ENCODE measurements at places on chromosomes 12 and 14.
A peak's percentile ranks its signal among the peaks of the same experiment; 100 is the strongest.

GRCh38 chr14:101707068-101707842 is 54.3 kb upstream of the PPP2R5C start:
- DNase-seq = peak; percentile 78

DNA sequence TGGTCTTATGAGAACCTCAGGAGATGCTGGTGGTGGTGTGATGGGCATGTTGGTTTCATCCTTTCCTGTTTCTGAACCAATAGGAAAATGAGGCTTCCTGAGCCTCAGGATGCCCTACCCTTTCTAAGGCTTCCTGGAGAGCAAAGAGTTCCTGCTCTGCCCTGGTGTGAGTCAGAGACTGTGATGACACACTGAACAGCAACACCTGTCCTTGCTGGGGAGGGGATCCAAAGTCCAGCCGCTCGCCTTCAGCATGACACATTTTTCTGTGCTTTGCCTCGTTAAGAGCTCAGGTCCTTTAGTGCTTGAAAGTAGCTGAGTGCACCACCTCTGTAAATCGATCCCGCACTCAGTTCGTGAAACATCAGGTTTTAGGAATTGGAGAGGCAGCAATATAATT is 116.0 kb downstream of the CACNA1C start:
- peak; percentile 49 for DNase-seq

- DNase-seq = no peak
These were observed 32.4 kb upstream of the CHPT1 start for GRCh38 chr12:101664992-101665391.

DNA sequence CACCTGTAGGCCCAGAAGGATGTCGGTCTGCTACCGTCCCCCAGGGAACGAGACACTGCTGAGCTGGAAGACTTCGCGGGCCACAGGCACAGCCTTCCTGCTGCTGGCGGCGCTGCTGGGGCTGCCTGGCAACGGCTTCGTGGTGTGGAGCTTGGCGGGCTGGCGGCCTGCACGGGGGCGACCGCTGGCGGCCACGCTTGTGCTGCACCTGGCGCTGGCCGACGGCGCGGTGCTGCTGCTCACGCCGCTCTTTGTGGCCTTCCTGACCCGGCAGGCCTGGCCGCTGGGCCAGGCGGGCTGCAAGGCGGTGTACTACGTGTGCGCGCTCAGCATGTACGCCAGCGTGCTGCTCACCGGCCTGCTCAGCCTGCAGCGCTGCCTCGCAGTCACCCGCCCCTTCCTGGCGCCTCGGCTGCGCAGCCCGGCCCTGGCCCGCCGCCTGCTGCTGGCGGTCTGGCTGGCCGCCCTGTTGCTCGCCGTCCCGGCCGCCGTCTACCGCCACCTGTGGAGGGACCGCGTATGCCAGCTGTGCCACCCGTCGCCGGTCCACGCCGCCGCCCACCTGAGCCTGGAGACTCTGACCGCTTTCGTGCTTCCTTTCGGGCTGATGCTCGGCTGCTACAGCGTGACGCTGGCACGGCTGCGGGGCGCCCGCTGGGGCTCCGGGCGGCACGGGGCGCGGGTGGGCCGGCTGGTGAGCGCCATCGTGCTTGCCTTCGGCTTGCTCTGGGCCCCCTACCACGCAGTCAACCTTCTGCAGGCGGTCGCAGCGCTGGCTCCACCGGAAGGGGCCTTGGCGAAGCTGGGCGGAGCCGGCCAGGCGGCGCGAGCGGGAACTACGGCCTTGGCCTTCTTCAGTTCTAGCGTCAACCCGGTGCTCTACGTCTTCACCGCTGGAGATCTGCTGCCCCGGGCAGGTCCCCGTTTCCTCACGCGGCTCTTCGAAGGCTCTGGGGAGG is at the start of gene LTB4R:
Gene LTB4R (plus strand): TSS at position 857 of the 959 bp plus-strand sequence. CDS start 4,150 bp downstream, outside the sequence.
- DNase-seq = no peak

DNA sequence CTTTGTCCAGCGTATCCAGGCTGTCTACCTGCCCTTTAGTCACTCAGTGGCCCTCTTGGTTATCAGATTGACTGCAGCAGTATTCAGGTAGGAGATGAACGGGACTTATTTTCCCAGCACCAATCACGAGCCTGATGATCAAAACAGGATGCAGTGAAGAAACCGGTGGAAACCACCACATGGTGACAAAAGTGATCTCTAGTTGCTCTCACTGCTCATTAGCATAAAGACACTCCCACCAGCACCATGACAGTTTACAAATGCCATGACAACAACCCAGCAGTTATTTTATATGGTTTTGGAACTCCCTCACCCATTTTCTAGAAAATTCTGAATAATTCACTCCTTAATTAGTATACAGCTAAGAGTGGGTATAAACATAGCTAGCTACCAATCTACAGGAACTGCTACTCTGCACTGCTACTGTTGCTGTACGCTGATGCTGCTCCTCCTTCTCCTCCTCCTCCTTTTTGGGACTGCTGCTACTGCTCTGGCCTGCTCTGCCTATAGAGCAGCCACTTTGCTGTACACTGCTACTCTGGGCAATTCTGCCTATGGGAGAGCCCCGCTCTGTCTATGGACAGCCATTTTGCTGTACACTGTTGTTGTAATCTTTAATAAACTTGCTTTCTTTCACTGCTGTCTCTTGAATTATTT is 142.5 kb upstream of the SSTR1 start:
- DNase-seq = peak; percentile 30

- no peak for DNase-seq
These were observed 25.2 kb upstream of the NXPH4 start for GRCh38 chr12:57191410-57191809.

DNA sequence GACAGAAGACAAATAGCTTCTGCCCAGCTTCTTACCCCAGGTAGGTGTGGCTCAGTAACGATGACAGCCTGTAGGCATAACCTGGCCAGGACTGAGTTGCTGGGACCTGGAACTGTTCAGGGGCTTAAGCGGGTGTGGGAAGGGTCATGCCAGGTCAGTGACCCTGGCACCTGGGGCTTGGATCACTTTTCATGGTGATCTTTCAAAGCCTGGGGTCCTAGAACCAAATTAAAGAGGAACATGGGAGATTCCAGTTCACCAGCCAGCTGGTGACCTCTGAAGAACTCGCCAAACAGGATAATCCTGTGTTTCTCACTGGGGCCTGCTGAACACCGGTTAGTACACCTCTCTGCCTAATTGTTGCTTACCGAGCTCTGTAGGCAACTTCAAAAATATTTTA is 102.6 kb upstream of the LMNTD1 start:
- DNase-seq = no peak

DNA sequence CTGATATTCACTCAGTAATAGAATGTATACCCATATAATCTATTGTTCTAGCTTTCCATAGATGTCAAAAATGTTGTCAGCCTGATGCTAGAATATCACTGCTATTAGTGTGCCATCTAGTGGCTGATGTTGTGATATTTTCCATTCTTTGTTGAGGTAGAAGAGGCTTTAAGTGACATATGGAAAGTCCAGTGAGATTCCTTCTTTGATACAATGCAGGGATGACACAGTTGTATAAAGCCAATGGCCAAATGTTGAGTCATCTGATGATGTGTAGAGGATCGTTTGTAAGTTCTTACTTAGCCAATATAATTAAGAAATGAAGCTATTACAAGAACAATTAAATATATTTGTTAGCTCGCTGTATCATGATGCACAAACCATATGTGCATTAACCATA is 58.1 kb upstream of the PCED1B start:
- DNase-seq = peak; percentile 89
